Stimulated activated CD4-positive, alpha-beta T cell treated with anti-CD3 and anti-CD28 coated beads, Interleukin-1b, Interleukin-23, amount 100 ng/mL, for 4 hours (primary cell): ENCODE measurements at places on chromosomes 1 and 21.

- DNase-seq, result no peak
Observed at GRCh38 chr1:5638582-5638981, 353.6 kb downstream of the NPHP4 start.

- no peak for DNase-seq
Observed at GRCh38 chr21:42343556-42343955, 7.2 kb downstream of the TFF2 start.

GRCh38 chr1:13586001-13586400, 2.4 kb downstream of the PDPN start:
- DNase-seq, result no peak

- DNase-seq, result no peak
Observed at GRCh38 chr1:168582688-168583336, 6.4 kb downstream of the XCL1 start.

DNA sequence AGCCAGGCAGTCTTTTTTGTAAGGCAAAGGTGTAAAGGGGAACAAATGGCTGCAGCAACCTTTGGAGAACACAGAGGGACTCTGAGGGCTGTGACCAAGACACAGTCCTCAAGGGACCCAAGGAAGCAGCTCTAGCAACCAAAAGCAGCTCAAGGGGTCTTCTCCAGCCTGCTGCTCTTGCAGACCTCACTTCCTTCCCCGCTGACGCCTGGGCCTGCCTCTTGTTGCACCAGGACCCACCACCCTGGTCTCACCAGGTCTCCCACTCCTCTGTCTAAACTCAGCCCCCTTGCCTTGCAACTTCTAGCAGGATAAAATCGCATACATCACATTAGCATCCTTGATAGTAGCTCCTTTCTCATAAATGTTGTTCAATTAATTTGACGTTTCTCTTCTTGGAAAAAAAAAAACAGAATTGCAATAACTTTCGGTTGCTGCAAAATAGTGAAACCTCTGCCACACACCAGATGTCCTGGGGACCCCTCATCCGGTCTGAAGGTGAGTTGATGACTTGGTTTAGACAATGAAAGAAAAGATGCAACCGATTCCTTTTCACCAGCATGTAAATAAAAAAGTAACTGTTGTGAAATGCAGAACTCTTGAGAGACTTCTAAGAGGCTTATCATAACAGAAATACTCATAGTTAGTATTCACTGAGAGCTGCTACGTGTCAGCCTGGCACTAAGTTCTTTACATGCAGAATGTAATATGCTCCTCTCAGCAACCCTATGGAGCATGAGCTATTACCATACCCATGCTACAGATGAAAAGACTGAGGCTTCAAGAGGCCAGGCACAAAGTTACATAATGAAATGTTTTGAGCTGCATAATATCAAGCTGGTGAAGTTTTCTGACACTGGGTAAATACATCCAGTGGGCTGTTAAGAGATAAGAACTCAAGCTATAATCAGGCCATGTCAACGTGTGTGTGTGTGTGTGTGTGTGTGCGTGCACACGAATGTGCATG, 58.5 kb downstream of the UMODL1 start:
- DNase-seq, result no peak
